Ecto neural progenitor cell (in vitro differentiated cells): ENCODE measurements at places on chromosomes 6 and 20.

- no peak for DNase-seq
Observed at GRCh38 chr6:147438758-147439528, 69.5 kb upstream of the SAMD5 start.

GRCh38 chr6:42599558-42599957 lies 35.7 kb downstream of the UBR2 start:
- DNase-seq: no peak

DNA sequence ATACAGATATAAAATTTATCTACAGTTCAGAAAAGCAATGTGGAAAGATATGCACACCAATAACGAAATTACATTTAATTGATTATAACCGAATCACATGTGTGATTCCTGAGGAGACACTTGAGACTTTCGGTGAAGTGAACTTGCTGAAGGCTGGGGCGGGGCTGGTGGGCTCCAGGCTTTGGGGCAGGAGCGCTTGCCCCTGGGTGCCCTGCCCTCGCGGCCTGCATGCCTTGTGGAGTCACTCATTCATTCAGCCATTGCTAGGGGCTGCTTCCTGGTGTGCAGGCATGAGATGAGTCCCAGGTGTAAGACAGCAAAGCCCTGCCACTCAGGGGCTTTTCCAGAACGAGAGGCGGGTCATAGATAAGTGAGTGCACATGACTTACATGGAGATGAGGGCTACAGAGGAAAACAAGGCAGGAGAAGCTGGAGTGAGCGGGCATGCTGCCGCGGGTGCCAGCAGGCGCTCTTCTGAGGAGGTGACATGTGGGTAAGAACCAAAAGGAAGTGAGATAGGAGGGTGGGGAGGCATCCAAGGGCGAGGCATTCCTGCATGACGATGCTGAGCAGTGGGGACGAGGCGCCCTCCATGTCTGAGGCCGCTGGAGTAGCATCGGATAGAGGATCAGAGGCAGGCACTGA lies 88.7 kb downstream of the BMP7 start:
- DNase-seq: no peak

DNA sequence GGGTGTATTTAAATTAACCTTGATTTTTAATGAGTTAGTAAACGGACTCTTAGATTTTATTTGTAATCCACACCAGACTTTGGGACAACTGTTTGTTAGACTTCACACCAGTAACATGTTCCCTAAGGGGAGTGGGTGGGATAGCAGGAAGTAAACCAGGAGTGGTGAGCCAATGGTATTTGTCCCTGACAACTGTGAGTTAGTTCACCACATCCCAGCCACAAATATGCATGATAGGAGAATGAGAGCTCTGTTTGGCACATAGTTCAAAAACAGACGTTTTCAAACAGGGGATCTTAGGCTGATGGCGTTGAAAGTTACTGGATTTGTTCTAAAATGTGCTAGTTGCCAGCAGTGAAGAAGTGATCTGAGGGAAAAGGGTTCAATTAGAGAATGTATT lies 18.7 kb upstream of the COL10A1 start:
- no peak for DNase-seq

- DNase-seq: no peak
Observed at GRCh38 chr20:63686492-63687321, 9.7 kb upstream of the TNFRSF6B start.

- DNase-seq: no peak
Observed at GRCh38 chr20:2967841-2968240, 75.6 kb upstream of the GNRH2 start.

DNA sequence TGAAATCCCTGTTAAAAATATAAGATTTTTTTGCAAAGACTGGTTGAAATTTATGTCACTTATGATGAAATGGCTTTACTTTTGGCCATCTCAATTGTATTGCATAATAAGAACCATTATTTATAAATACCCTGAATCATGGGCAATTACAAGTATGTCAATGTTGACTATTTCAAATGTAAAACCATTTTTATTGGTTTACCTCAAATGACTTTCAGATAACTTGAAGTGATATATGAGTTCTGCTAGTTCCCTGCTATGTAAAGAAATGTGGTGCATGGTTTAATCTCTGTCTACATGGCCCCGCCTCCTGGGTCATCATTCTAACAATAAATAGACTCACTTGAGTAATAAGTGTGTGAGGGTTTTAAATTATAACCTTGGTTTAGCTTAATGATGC lies 275.6 kb upstream of the PREP start:
- DNase-seq: no peak

- DNase-seq: no peak
Observed at GRCh38 chr20:38414769-38415450, 20.2 kb downstream of the SNHG17 start.

DNA sequence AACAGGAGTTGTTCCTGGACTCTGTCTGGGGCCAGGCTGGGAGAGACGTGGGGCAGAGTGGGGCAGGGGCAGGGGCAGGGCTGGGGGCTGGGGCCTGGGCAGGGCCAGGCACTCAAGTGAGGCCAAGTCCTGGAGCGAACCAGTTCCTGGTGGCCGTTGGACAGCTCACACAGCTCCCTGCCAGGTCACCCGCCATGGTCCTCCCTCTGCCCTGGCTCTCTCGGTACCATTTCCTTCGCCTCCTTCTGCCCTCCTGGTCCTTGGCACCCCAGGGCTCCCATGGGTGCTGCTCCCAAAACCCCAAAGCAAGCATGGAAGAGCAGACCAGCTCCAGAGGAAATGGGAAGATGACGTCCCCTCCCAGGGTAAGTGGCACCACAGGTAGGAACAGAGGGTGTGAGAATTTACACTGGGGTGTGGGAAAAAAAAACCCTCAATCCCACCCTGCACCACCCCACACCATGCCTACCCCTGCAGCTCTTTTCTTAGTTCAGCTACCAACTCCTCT lies at the start of gene MCCD1:
Gene MCCD1 (plus strand): TSS at position 142 of the 508 bp plus-strand sequence. CDS start 53 bp downstream, at position 195.
- DNase-seq: no peak

GRCh38 chr6:41775293-41775882 lies 4.3 kb downstream of the FRS3 start:
- no peak for DNase-seq

- no peak for DNase-seq
Observed at GRCh38 chr6:136114661-136115060, 135.4 kb downstream of the MTFR2 start.

DNA sequence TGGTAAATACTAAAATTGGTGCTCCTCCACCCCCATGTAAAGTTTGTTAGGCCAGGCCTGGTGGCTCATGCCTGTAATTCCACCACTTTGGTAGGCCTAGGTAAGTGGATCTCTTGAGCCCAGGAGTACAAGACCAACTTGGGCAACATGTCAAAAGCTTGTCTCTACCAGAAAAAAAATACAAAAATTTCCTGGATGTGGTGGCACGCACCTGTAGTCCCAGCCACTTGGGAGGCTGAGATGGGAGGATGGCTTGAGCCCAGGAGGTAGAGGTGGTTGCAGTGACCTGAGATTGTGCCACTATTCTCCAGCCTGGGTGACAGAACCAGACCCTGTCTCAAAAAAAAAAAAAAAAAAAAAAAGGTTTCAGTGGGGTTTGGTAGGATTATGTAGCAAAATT lies 41.7 kb downstream of the ITCH start:
- DNase-seq: no peak

DNA sequence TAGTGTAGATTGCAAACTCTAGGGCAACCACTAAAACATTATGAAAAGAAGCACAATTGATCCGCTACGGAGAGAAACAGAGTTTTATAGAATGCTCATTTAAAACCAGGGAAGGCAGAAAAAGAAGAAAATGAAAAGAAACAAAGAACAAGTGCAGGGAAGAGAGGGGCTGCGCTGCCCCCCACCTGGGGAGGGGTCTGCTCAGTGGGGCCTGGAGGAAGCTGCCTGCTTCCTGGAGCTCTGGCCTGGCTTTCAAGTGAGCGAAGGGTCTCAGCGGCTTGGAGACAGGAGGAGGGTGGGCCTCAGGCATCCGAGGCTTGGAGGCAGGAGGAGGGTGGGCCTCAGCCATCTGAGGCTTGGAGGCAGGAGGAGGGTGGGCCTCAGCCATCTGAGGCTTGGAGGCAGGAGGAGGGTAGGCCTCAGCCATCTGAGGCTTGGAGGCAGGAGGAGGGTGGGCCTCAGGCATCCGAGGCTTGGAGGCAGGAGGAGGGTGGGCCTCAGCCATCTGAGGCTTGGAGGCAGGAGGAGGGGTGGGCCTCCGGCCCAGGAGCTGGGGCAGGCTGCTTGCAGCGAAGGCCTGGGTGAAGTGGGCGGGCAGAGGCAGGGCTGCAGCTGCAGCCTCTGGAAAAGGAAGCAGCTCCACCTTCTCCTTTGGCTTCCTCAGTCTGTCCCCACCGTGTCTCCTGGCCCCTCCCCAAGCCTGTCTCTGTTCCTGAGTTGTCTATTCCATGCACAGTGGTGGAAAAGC lies 406.3 kb downstream of the TAF4 start:
- peak; percentile 70 for DNase-seq

DNA sequence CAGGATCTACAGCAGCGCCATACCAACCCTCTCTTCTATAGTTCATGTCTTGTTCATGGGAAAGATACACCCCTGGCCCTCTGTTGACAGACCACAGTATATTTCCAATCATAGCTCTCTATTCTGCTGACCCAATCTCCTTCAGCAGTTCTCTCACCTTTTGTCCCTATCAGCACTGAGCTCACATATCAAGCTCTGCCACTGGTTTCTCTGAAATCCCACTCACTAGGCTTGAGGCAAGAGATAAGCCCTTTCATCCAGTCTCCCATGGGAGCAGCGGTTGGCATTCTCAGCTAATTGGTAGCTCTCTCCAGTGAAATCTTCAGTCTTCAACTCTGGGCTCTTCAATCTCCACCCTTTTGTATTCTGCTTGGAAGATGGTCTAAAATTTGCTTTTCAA lies 313.4 kb downstream of the GJA1 start:
- no peak for DNase-seq

GRCh38 chr6:166592821-166593220 lies 6.3 kb upstream of the RAMACL start:
- no peak for DNase-seq

GRCh38 chr6:26205625-26206574 lies 118.7 kb downstream of the HFE start:
- DNase-seq: no peak

DNA sequence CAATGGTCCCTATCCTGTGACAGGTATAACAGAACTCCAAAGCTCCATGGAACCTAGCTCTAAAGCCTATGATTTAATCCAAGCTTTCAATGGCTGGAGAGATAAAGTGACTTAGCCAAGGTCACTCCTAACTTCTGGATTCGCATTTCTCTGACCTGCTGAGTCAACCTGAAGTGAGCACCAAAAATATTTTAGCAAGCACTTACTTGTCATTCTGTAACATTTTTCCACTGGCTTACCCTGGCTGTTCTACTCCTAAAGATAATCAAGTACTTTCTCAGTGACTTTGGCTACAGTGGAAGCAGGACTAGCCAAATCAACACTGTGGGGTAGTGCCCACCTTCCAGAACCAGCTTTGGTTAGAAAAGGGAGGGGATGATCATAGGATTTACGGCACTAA lies 188.3 kb downstream of the OGFRL1 start:
- DNase-seq: no peak

DNA sequence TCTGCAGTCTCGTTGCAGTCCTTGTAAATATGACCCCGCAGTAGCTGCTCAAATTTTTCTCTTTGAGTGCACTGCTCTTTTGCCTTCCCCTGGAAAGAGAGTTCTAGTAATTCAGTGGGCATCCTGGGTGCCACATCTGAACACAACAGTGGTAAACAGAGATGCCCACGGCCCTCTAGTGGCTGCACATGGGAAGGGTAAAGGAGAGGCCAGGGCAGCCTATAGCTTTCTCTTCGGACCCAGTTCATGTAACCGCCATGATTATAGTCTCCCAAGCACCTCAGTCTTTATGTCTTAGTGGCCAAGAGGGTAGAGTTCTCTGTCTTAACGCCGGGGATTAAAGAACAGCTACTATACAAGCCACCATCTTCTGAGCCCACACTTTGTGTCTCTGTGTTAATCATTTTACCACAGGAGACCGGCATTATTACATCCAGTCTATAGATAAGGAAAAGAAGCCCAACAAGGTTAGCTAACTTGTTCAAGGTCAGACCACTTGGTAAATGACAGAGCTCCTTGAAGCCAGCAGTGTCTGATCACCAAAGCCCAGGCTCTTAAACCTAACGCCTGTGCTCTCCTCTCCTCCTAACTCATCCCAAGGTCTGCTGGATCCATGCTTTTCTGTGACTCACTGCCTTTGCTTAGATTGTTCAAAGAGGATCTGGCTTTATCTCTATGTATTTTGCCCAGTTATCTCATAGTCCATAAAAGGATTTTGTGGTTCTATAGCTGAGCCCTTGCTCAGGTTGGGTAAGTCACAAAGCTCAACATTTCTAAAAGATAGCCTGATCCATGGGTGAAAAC lies 81.8 kb downstream of the ISM1 start:
- no peak for DNase-seq

DNA sequence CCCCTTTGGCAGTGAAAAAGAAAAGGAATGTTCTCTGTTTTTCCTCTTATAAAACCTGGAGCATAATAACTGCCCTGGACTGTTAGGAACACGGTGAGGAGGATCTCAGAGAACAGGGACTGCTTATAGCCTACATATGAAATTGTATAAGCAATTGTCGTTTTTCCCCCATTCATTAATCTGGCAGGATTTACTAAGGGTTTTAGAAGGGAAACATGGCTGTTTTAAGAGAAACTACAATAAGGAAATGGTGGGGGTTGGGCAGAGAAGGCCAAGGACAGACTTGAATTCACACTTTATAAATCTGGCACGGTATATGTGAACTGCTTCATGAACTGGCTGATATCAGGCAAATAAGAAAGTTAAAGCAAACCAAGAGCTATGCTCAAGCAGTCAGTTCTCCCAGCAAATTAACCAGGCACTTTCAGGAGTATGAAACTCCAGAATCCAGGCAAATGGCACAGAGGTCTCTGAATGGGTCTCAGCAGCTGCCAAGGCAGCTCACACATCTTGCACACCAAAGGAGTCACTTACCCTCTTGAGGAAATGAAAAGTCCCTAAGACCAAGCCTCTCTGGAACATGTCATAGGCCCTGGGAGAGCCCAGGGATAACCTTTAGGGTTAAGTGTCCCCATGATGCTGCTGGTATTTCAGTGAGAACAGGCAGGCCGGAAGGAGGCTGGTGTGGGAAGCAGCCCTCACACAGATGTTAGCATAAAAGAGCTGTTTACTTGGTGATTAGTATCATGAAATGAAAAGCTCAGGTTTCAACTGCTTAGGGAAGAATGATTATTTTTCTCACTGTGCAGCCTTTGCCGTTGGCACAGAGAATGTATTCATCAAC lies 260.5 kb upstream of the MARCKS start:
- no peak for DNase-seq

DNA sequence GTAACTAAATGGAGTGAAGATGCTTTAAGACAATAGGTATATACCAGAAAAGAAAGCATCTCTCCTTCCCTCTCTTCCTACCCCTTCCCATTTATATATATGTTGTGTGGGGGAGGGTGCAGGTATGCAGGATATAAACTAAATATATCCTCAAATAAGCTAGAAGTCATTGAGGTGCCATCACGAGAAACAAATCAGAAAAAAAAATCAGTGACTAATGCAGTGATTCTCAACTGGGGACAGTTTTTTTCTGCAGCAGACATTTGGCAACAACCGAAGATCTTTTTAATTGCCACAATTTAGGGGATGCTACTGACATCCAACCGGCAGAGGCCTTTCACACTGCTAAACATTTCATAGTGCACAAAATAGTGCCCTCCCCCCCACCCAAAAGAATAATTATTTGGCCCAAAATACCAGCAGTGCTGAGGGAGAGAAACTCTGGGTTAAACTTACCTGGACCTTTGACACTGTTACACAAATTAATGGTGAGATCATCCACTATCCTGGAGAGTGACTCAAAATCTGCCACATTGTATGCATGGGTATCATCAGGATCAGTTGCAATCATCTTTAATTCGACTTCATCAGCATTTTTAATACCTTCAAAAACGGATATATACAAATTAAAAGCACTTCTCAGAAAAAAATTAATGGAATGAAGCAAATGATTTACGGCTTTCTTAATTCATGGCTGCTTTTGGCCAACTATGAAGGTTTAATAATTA lies 55.0 kb downstream of the COL12A1 start:
- no peak for DNase-seq
